Suprapubic skin (tissue), 4 donors: ENCODE measurements at places on chromosomes 2 and 18. TPM values are rescaled to one million over a fixed set of nuclear protein-coding genes. Genes with fewer than 3 reads are reported as not detected.

DNA sequence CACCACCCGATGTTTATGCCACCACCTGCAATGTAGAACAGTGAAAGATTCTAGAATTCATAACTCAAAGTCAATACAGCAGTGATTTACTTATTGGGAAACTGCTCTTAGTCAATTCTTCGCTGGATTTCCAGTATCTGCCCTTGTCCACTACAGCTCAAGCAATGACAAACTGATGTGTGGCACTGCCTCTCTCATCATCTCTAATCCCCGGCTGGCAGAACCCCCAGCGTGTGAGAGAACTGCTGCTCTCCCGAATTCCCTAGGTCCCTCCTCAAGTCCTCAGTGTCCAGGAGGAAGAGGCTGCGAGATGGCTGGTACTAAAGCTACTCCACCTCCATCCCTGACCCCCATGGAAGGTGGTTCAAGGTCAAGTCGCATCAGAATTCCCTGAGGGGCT is 1.6 kb downstream of the TXNL4A start:
- H3K4me3 ChIP-seq = peak overlapping the region; percentile 98
- no peaks in the 10 kb centered on the region for H3K36me3 ChIP-seq
- H3K27me3 ChIP-seq = no peaks in the 10 kb centered on the region
- peaks cover 36% of the 10 kb centered on the region for H3K4me1 ChIP-seq

- no peaks in the 10 kb centered on the region for H3K27me3 ChIP-seq
- no peak overlapping the region for H3K4me3 ChIP-seq
- no peak for DNase-seq
Measured at GRCh38 chr2:100965596-100965995, 36.5 kb upstream of the RPL31 start.

DNA sequence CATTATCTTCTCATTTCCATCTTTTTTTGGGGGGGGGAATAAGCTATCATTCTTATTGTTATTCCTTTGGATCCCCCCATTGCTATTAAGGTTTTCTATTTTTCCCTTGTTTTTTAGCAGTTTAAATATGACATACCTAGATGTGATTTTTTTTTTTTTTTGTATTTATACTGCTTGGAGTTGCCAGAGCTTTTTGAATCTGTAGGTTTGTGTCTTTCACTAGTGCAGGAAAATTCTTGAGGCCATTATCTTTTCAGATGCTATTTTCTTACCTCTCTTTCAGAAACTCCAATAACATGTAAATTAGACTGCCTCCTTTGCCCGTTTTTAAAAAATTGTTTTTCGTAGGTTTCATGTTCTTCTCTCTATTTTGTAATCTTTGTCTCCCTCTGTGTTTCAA is 88.6 kb downstream of the WDR7 start:
- H3K4me1 ChIP-seq = no peaks in the 10 kb centered on the region
- H3K36me3 ChIP-seq = peaks cover 3% of the 10 kb centered on the region
- no peak overlapping the region for H3K4me3 ChIP-seq
- DNase-seq = no peak

- H3K36me3 ChIP-seq = no peaks in the 10 kb centered on the region
- no peak overlapping the region for H3K4me3 ChIP-seq
- H3K27me3 ChIP-seq = no peaks in the 10 kb centered on the region
- no peaks in the 10 kb centered on the region for H3K4me1 ChIP-seq
- DNase-seq = no peak
Measured at GRCh38 chr2:10202131-10202665, 79.7 kb downstream of the RRM2 start.

DNA sequence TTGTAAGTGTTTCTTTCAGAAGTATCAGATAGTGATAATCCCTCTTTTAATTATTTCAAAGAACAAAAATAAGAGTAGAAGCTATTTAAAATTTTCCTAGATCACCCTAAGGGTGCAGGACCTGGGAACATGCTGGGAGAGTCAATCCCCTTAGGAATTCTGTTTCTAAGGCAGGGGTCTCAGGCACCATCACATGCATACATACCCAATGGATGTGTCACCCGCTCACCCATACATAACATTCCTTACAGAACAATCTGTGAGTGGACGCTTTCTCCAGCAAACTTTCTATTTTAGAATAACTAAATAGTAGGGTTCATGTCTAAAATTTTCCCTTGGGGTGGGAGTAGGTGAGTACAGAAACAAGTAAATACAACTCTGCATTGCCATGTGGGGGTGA is 8.4 kb downstream of the DSEL start:
- no peak overlapping the region for H3K27ac ChIP-seq
- no peaks in the 10 kb centered on the region for H3K36me3 ChIP-seq
- no peak overlapping the region for H3K4me3 ChIP-seq
- DNase-seq = no peak
- no peaks in the 10 kb centered on the region for H3K27me3 ChIP-seq

- peaks cover 9% of the 10 kb centered on the region for H3K27me3 ChIP-seq
- H3K36me3 ChIP-seq = no peaks in the 10 kb centered on the region
- no peak overlapping the region for H3K27ac ChIP-seq
- H3K4me3 ChIP-seq = no peak overlapping the region
Measured at GRCh38 chr2:223601018-223601417, 1.1 kb downstream of the SCG2 start.

DNA sequence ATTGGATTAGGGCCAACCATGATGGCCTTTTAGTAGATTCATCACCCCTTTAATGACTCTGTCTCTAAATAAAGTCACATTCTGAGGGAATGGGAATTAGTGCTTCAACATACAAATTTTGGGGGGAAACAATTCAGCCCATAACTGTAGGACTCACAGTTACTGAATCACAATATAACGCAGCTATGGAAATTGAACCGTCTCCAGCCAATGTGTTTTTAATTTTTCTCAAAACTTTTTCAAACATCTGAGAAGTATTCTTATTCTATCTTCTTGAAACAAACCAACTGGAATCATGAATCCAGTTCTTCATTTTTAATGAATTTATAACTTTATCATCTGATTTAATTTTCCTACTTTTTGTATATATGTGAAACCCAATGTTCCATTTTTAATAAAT is 373.1 kb upstream of the SYT4 start:
- H3K27ac ChIP-seq = no peak overlapping the region
- H3K4me3 ChIP-seq = no peak overlapping the region
- H3K36me3 ChIP-seq = no peaks in the 10 kb centered on the region
- H3K27me3 ChIP-seq = no peaks in the 10 kb centered on the region
- no peaks in the 10 kb centered on the region for H3K4me1 ChIP-seq

DNA sequence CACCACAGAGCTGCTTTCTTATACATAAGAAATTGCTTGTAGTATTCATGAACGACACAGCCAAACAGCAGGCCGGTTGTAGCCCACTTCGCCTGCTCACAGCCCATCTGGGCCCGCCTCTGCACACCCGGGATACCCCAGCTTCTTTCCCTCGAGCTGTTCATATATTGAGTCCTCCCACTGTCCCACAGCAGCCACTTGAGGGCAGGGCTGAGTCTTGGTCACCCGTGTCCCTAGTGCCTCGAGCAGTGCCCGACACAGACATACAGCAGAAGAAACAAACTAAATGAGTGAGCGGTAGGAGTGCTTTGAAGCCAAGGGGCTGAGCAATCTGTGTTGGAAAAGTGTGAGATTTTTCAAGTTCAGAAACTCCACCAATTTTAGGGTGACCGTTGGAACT is 251.4 kb downstream of the KLHL29 start:
- no peak overlapping the region for H3K27ac ChIP-seq
- no peaks in the 10 kb centered on the region for H3K27me3 ChIP-seq
- peaks cover 8% of the 10 kb centered on the region for H3K36me3 ChIP-seq
- H3K4me1 ChIP-seq = no peaks in the 10 kb centered on the region

DNA sequence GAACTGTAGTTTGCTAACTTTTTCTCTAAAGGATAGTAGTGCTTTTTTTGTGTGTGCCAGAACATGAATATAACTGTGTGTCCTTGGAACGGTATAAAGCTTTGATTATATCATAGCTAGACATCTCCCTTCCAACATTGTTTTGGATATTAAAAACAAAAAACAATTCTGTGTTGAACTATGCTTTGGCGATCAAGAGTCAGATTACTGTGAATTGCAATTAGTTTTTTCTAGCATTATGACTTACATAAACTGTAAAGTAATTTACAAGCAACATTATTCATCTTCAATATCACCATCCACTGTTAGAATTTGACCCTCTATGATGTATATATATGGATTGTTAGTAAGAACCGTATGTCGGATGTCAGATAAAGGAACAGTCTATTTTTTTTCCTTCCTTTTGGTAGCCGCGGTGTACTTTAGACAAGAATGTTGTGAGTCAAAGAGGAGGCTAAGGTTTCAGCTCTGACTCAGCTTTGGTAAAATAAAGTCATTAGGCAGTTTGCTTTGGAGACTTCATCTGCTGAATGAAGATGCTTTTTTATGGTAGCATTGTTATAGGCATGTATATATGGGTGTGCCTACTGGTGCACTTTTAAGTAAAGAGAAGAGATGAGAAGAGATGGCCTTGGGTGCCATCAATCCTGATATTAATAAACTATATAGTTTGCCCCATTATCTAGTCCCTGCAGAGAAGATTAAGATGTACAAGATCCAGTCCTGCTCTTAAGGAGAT is 76.4 kb downstream of the LTBP1 start:
- H3K27ac ChIP-seq = no peak overlapping the region
- DNase-seq = no peak
- no peaks in the 10 kb centered on the region for H3K27me3 ChIP-seq

GRCh38 chr18:49510393-49511115 is 23.5 kb upstream of the C18orf32 start:
- DNase-seq = no peak
- no peaks in the 10 kb centered on the region for H3K4me1 ChIP-seq
- H3K36me3 ChIP-seq = no peaks in the 10 kb centered on the region
- H3K27me3 ChIP-seq = no peaks in the 10 kb centered on the region
- no peak overlapping the region for H3K4me3 ChIP-seq

DNA sequence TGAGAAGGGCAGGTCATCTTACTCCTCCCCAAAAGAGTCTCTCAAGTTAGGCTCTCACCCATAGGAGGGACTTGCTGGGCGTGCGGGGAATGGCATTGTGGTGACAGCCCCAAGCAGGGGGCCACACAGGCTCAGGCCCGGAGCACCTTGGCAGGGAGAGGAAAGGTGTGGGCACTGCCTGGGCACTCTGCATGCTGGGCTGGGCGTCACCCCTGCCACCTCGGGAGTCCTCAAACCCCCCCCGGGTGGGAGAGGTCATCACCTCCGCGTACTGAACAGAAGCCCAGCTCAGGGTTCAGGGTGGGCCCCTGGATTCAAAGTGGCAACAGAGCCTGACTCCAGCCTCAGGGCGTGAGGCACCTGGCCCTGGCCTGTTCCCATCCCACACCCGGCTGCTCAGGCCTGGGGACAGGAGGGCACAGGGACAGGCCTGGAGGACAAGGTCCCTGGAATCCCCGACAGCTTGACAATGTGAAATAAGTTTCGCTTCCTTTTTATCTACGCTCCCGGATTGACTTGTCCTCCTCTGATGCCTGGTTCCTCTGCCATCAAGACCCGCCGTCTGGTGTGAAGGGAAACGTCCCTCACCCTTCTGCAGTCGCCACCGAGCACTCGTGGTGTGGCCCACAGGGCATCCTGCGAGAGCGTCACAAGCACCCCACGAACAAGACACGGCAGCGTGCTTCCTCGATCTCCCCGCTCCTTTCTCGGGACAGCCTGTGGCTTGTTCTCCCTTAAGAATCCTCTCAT is 97.8 kb downstream of the HDAC4 start:
- H3K4me1 ChIP-seq = peaks cover 40% of the 10 kb centered on the region
- no peaks in the 10 kb centered on the region for H3K36me3 ChIP-seq
- DNase-seq = peak; percentile 62

The KATNAL2 gene
- total RNA-seq = 10.1 TPM

The HIBCH gene
- total RNA-seq = 22.9 TPM
